ENCODE measurements at places on chromosomes 11 and 22.
A peak's percentile ranks its signal among the peaks of the same experiment; 100 is the strongest.

DNA sequence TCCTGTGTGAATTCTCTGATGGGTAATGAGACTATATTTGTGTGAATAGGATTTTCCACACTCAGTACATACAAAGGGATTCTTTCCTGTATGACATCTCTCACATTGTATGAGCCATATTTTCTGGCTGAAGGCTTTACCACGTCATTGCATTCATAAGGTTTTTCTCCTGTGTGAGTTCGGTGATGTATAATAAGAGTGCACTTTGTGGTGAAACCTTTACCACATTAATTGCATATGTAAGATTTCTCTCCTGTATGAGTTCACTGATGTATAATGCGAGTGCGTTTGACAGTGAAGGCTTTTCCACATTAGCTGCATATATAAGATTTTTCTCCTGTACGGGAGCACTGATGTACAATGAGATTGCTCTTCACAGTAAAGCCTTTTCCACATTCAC lies 455.4 kb upstream of the CNTN5 start:
- no peak for DNase-seq

DNA sequence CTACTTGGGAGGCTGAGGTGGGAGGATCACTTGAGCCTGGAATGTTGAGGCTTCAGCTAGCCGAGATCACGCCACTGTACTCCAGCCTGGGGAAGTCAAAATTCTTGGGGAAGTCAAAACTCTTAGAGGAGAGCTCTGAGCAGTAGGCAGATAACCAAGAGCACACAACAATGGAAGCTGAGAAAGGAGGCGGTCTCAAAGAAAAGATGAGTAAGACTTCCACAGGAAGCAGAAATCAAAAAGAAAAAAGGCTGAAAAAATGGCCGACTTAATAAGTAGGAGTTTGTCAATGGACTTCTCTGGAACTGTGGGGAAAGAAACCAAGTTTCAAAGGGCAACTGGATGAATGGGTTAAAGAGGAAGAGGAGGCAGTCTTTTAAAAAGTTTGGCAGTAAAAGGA lies 32.1 kb downstream of the RAB30 start:
- no peak for DNase-seq

- DNase-seq, result no peak
Observed at GRCh38 chr11:69114362-69114761, 41.4 kb upstream of the SMIM38 start.

GRCh38 chr22:31321421-31321820 lies 24.7 kb downstream of the PATZ1 start:
- DNase-seq, result no peak

DNA sequence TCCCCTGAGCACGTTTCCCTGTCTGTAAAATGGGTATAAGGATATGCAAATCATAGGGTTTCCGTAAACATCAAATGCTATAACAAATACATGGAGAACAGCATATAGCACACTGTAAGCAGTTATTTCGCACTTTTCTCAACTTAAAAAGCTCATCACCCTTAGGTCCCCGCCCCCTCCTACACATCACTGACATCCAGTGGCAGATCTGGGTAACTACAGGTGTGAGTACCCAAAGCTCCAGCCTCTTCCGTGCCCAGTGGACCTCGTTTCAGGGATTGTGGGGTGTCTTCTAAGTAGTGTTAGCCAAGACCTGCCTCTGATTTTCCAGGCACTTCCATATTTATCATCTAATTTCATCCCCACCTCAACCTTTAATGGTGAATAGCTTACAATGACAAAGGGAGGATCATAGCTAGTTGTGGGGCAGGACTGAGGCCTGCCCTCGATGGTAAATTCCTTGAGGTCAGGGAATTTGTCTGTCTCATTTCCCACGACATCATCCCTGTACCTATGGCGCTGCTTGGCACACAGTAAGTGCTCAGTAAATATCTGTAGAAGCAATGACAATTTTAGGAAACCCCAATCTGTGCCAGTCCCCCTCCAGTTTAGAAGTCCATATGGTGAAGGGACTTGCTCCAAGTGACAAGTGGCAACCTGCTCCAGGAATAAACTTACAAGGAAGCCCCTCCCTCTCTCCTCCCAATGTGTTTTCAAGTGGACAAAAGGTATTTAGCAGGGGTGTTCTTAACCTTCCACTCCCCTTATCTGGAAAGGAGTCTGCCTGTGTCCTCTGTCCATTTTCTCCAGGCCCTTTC lies 340.5 kb downstream of the TENM4 start:
- peak; percentile 43 for DNase-seq

- no peak for DNase-seq
Observed at GRCh38 chr22:44445307-44445680, 52.7 kb downstream of the RTL6 start.

DNA sequence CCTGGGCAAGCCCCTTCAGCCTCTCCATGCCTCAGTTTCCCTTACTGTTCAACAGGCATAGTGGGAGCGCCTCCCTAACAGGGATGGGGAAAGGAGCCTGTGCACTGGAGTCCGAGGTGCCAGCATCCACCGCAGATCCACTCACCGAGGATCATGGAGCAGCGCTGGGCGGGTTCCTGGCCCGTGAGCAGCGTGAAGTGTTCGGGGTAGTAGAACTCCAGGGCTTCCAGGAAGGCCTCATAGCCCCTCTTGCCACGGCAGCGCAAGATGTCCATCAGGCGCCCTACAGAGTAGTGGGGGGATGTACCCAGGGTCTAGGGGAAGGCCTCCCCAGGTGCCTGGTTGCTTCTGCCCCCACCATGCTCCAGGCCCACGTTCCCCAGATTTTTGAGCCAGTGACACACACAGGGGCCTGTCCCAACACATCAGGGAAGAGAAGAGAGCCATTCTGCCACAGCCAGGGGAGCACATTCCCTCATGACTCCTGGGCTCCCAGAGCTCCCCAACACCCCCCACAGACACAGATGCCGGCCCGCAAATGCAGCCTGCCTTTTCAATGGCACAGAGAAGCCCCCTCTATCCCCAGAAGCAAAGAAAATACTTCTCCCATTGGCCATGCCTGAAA lies 1.3 kb downstream of the CARD10 start:
- no peak for DNase-seq

DNA sequence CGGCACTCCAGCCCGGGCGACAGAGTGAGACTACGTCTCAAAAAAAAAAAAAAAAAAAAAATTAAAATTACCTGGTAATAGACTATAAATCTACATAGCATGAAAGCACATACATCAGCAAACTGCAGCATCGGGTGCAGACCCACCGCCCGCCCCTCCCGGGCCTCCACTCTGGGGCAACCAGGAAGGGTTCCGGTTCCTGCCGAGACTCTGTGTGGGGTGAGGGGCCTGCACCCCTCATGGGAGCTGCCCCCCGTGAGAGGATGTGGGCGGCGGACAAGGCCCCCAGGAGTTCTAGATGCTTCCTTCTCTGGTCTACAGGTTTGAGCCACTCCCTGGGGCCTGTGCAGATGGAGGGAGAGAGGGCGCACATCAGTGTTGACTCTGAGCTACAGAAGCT lies 9.1 kb downstream of the DRD4 start:
- DNase-seq, result no peak

- no peak for DNase-seq
Observed at GRCh38 chr11:14582793-14583192, 60.8 kb upstream of the PDE3B start.

GRCh38 chr11:19577976-19578619 lies 134.5 kb upstream of the NAV2 start:
- DNase-seq, result no peak

DNA sequence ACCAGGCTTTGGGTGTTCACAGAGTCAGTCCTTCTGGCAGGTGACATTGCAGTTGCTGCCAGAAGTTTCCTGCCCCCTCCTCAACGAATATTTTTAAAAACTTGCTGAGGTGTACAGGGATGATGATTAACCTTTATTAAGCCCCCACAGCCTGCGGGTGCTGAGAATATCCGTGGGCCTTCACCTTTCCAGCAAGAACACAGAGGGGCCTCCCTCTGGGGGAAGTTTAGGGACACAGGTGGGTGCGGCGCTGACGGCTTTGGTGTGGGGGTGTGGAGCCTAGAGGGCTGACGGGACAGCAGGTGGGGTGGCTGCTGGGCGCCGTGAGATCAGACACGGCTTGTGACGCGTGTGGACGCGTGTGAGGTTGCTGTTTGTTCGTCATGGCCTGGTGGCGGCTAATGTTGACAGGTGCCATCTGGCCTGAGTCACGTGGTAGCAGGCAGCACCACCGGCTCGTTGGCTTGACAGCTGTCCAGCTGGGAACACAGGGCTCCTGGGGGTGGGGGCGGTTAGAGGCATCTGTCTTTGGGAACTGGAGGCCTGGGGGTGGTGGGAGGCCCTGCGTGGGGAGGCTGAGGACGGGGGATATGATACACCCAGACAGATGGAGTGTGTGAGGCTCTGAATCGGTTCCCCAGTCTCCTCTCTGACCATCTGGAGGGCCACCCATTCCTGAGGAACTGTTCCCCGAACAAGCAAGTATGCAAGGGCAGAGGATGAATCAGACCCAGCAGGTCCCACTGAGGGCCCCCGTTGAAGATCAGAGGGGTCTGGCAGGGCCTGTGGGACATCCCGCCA lies 12.5 kb upstream of the LRRC10B start:
- DNase-seq, result peak; percentile 74

DNA sequence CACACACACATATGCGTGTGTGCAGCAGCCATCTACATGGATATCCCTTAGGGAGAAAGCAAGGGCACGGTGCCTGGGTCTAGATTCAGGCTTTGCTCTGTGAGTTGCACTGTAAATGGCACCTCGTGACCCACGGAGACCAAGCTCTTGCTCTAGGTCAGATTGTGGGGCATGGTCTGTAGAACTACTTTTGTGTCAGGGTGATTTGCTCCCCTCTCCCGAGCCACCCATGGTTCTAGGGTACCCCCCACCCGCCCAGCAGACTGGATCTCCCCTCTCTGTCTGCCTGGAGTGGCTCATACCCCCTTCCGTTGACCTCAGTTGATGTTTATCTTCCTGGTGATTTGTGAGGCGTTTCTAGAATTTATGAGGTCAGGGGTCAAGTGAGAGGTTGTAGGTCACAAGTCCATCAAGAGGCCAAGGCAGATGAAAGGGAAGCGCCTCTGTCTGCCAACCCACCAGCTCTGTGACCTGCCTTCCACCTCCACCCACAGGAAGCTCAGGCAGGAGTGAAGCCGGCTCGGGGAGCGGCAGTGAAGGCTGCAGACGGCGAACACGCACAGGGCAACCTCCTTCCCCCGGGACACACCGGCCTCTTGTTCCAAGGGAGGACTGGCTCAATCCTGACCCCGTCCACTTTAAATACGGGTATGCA lies 76.2 kb upstream of the TTLL12 start:
- no peak for DNase-seq

GRCh38 chr22:30140414-30140813 lies 60.1 kb downstream of the HORMAD2 start:
- DNase-seq, result no peak

- DNase-seq, result no peak
Observed at GRCh38 chr11:17406818-17407149, 18.3 kb upstream of the KCNJ11 start.

- DNase-seq, result no peak
Observed at GRCh38 chr11:132898676-132899075, 633.6 kb downstream of the OPCML start.

DNA sequence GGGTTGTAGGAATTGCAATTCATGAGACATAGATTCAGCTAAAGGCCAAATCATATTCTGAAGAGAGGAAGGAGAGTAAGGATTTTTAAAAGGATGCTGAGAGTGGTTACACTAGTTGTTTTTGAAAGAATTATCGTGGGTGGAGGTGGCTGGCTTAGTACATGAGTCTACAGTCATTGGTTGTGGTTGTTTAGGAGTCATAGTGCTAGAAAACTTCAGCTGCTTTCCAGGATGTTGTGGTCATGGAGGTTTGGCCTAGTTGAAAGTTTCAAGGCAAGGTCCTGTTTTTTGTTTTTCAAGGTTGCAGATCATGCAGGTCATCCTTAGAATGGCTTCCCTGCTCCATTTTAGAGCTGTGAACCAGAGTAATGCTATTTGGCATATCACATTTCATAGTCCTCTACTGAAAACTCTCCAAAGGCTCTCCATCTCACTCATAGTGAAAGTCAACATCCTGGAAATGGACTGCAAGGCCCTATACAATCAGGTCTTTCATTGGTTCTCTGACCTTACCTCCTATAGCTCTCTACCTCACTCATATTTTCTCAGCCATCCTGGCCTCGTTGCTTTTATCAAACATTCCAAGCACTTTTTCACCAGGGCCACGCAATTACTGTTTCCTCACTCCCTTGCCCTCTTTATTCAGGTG lies 26.1 kb upstream of the ZBTB44 start:
- DNase-seq, result no peak

Measured in retina (tissue), 1 donor.